ENCODE measurements at places on chromosomes 11 and 22.

GRCh38 chr11:838441-839279, 3.7 kb downstream of the POLR2L start:
- DNase-seq, result peak; percentile 22

DNA sequence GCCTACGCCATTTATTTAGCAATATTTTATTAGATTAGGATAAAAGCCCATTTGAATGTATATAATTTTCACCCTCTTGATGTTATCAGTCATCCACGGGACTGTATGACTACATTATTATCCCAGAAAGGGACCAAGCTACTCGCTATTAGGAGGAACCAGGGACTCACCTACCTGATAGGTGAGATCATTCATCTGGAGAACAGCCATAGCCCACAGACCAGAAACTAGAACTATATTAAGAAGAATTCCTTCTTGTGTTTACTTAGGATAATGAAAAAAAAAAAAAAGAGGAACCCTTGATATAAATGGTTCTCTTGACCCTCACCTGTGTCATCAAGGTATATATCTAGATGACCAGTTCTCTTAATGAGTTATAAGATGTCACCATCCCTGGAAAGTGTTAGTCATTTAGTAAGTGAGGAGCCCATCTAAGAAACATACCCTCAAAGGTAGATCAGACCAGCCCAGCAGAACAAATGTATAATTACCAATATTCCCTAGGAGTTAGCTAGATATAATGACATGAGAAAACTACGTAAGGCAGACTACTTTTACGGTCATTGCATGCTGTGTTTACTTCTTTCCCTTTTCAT, 8.0 kb downstream of the SIK3 start:
- DNase-seq, result no peak

- DNase-seq, result no peak
Observed at GRCh38 chr22:42068291-42068690, 2.3 kb downstream of the NAGA start.

DNA sequence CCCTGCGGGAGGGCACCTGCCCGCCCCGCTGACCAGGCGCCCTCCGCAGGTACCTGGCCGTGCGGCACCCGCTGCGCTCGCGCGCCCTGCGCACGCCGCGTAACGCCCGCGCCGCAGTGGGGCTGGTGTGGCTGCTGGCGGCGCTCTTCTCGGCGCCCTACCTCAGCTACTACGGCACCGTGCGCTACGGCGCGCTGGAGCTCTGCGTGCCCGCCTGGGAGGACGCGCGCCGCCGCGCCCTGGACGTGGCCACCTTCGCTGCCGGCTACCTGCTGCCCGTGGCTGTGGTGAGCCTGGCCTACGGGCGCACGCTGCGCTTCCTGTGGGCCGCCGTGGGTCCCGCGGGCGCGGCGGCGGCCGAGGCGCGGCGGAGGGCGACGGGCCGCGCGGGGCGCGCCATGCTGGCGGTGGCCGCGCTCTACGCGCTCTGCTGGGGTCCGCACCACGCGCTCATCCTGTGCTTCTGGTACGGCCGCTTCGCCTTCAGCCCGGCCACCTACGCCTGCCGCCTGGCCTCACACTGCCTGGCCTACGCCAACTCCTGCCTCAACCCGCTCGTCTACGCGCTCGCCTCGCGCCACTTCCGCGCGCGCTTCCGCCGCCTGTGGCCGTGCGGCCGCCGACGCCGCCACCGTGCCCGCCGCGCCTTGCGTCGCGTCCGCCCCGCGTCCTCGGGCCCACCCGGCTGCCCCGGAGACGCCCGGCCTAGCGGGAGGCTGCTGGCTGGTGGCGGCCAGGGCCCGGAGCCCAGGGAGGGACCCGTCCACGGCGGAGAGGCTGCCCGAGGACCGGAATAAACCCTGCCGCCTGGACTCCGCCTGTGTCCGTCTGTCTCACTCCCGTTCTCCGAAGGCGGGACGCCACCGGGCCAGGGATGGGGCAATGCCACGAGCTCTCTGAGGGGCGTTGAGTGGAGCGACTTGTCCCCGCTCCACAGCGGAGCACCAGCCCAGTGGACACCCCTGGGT, 1.8 kb downstream of the GALR3 start:
- no peak for DNase-seq

DNA sequence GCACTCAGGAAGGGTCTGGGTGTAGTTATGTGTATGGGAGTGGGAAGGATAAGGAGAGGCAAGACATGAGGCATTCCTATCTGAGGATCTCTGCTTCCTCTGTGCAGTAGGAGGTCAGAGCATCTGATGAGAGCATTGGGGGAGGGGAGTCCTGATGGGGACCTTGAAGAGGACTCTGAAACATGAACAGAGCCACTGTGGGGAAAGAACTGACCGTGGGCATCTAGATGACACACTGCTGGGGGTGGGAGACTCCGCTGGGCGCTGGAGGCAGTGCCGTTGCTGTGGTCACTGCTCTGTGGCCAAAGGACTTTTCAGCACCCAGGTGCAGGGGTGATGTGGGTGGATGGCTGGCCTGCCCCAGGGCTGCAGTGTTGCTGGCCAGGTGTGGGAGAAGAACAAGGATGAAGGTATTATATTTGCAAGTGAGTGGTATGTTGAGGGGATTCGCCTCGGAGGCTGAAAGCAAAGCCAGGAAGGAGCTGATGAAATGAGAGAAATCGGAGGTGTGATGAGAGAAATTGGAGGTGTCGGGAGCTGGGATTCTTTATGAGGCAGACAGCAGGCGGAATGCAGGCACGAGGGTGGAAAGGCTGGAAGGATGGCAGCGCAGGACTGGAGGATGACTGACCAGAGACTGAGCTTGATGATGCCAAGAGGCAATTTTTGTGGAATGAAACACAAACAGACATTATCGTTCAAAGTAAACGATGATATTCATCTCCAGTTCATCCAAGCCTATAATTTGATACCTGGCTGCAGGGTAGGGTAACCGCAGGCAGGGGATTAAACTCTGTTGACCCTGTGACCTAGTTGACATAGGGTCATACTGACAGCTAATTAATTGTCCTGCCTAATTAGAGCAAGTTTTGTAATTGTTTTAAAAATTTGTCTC, 19.4 kb upstream of the TMPRSS4 start:
- DNase-seq, result no peak

GRCh38 chr11:87740451-87740850, 434.8 kb downstream of the RAB38 start:
- DNase-seq, result no peak

- no peak for DNase-seq
Observed at GRCh38 chr11:1085440-1086170, 10.9 kb downstream of the MUC2 start.

DNA sequence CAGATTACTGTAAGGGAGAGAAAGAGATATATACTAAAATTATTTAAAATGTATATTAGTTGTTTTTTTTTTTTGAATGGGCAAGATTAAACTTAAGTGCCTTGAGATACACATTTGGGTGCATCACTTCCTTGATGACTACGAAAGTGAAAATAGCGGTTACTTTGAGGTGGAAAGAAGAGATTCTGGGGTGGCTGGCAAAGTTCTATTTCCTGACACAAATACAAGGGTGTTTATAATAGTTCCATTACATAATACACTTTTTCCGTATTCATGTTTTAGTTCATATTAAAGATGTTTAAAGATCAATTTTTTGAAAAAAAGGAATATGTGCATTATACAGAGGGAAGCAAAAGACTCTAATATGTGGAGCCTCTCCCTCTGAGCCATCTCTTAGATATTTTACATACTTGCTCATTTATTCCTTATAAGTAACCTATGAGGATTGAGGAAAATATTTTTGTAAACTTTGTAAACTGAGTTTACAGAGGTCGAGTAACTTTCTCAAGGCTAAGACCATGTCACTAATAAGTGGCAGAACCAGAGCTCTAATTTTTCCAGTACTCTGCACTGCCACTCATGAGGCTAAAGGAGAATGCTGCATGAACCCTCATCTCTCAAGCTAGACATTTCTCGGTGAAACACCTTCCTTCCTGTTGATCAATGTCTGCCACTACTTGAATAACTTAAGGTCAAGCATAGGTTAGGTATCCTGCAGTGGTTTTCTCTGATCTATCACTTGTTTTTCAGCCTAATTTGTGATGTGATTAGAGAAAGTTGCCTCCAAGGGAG, 58.6 kb downstream of the DDIAS start:
- DNase-seq, result no peak
